Caco-2 (cell line): ENCODE measurements at places on chromosomes 6 and 20. TPM values are rescaled to one million over a fixed set of nuclear protein-coding genes. Genes with fewer than 3 reads are reported as not detected.

DNA sequence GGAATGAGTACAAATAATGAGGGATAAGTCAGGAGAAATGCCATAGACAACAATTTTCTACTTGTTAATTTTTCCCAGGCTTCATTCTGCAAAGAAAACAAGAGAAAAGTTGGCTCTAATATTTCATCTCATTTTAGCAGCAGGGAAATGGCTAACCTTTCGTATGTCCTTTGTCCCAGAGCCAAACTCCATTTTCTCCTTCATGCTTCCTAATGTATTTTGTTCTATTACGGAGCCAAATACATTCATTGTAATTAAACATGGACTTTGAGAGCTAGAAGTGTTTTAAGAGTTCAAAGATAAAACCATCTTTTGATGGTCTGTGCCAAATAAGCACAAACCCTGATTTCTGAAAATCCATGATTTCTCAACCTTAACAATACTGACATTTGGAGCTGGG is 136.9 kb downstream of the PTCHD4 start:
- DNase-seq, result no peak

DNA sequence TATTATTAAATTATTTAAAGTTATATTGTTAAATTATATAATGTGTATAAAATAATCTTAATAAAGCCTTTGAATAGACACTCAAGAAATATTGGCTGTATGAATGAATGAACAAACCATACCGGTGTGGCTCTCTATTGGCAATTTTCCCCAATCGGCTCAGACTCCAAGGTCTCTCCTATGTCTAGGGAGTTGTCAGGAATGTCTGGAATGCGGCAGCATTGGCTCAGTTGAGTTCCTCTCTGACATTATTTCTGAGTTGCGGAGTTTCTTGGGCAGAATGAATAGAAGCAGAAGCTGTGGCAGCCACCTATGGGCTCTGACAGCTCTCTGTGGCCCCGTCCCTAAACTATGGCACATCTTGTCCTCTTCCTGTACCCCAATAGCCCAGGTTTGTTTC is 111.0 kb downstream of the SOBP start:
- peak; percentile 63 for DNase-seq

DNA sequence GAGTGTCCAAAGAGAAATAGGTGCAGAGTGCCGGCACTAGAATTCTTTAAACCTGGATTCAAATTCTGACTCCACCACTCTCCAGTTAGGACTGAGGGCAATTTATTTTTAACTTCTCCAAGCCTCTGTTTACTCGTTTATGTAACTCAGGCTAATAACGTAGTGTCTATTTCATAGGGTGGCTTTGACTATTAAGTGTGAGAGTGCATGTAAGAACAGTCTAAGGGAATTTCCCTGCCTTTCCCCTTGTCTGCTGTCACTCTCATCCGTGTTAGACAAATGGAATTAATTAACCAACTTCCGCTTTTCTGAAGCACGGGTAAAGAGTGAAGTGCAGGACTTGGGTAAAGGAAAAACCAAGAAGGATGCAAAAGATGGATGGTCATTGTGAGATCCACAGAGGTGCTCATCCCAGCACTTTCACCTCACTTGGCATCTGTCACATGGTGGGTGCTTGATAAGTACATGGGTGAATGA is 4.1 kb upstream of the ZKSCAN8 start:
- DNase-seq, result no peak

DNA sequence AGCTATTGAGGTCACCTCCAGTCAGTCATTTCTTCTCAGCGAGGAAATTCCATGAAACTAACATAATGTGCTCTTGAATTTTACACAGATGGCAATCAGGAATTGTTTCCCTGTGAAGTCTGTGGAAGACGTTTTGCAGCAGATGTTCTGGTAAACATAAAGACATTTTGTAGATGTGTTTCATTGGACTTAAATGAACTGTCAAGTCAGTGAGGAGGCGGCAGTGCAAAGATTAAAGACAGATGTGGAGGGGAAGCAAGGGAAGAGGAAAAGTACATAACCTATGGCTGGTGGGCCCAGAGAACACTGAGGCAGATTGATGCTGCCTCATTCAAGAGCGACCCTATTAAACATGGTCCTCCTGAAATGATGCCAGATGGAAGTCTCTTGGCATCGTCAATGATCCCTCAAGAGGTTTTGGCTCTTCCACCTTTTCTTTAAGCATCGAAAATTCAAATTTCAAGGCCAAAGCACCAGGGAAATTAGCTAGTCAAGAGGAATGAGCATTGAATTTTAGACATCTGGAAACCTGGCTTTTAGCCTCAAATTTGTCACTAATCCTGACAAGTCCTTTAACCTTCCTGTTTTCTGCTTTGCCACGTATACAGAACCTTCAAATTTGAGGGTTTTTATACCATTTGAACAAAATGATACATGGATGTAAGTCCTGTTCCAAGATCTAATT is 20.1 kb downstream of the ZC2HC1B start:
- DNase-seq, result no peak

DNA sequence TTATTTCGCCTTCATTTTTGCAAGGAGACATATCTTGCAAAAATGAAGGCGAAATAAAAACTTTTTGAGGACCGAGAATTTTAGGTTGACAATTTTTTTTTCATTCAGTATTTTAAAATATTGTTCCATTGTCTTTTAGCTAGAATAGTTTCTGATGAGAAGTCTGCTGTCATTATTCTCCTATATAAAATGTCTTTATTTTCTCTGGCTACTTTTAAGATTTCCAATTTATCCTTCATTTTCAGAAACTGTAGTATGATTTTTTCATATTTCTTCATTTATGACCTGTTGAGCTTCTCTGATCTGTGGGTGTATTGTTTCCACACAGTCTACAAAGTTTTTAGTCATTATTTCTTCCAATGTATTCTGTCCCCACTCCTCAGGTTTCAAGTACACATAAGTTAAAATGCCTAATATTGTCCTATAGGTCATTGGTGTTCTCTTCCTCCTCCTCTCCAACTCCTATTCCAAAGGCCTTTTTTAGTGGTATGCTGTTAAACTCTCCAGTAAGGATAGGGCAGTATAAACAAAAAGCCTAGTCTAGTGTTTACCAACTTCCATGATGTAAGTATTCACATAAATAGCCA is 15.7 kb downstream of the AHI1 start:
- no peak for DNase-seq

GRCh38 chr20:23205211-23205610 is 119.1 kb upstream of the CD93 start:
- DNase-seq, result no peak

- DNase-seq, result no peak
Measured at GRCh38 chr6:82891076-82891475, 174.6 kb downstream of the UBE3D start.

DNA sequence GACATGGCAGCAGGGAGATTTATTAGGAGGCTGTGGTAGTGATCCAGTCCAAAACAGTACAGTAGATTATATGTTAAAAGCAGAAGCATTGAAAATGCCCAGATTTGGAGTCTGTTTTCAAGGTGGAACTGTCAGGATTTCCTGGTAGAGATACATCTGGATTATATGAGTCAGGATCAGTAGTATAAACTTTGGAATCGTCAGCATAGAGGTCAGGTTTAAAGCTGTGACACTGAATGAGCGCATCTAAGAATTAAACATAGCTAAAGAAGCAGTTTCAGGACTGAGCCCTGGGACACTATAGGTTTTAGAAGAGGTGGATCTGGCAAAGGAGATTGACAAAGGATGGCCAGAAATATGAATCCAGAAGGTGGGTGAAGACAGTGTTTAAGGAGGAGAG is 60.4 kb downstream of the RNF144B start:
- DNase-seq, result no peak

The NKX2-4 gene
- total RNA-seq, result not detected in 2 replicates

The OR2B6 gene
- not detected in 2 replicates for total RNA-seq

The ERVFRD-1 gene
- total RNA-seq, result 0.29 and 0.58 TPM in 2 replicates
